ENCODE measurements at places on chromosomes 6 and 20. TPM values are rescaled to one million over a fixed set of nuclear protein-coding genes. Genes with fewer than 3 reads are reported as not detected.
A peak's percentile ranks its signal among the peaks of the same experiment; 100 is the strongest.

The SNAP91 gene
- 1.5 TPM for total RNA-seq

The BPIFB4 gene
- total RNA-seq = not detected

The SRMS gene
- 0.29 TPM for total RNA-seq

The SMIM26 gene
- total RNA-seq = 73.0 TPM

The TAF4 gene
- total RNA-seq = 30.1 TPM

The RNF182 gene
- 13.0 TPM for total RNA-seq

The DUSP15 gene
- total RNA-seq = 1.0 TPM

The GNMT gene
- total RNA-seq = 1.8 TPM

The ANKRD66 gene
- not detected for total RNA-seq

DNA sequence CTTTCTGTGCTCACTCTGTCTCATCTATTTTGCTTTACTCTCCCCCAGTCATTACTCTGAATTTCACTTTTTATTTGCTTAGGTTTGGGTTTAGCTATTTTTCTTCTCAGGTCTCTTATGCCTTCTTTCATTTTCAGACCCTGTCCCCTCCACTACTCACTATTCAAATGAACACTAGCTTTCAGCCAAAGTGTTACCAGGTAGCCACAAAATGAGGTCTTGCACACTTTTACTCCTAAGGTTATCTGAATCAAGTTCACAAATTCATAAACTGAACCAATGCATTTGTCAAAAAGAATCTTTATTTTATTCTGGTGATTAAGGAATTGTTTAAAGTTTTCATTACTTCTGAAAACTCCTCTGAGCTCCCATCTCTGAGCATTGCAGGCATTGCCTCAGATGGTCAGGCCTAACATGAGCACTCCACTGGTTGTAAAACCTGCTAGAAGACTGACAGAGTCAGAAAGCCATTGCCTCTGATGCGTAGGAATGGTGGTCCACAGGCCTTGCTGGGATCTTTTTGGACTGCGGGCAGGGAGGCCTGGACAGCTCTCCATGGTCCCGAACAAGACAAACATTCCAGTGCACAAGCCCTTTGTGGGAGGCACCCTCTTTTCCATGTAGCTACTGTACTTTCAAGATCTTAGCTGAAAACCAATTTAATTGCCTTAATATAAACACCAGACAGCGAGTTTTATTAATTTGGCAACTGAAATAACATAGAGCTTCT lies 48.5 kb downstream of the FYN start:
- no peaks in the 10 kb centered on the region for H3K36me3 ChIP-seq
- no peak overlapping the region for H3K27ac ChIP-seq
- H3K4me3 ChIP-seq = no peak overlapping the region
- DNase-seq = no peak

DNA sequence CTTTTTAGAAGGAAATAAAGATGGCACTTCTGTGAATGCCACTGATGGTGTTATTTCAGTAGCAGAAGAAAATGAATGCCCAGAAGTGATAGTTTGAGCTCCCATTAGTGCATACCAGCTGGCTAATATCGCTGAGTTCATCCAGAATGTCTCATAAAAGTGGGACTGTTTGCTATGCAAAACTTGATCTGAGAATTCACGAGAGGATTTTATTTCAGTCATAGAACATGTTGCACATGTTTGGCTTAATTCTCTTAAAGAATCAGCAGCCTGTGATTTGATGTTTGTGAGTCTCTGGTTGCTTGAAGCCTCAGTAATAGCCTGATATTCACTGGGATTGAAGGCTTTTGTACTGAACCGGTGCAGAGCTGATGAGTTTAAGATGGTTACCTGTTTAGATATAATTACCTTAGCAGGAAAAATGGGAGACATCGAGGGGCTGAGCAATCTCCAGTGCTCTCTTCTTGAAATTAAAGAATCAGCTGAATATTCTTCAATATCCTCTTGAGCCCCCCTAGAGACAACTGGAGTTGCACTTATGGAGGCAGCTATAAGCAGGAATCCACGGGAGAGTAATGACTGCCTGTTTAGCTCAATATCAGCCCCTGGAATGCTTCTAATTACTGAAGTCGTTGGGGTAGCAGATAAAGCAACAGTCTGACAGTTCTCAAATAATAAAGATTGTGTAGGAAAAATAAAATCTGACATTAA lies 955.5 kb downstream of the PHF3 start:
- no peaks in the 10 kb centered on the region for H3K36me3 ChIP-seq
- no peaks in the 10 kb centered on the region for H3K4me1 ChIP-seq
- no peak overlapping the region for H3K4me3 ChIP-seq
- no peak overlapping the region for H3K27ac ChIP-seq

GRCh38 chr6:25490018-25490801 lies 161.8 kb upstream of the SCGN start:
- no peaks in the 10 kb centered on the region for H3K27me3 ChIP-seq
- no peaks in the 10 kb centered on the region for H3K4me1 ChIP-seq
- H3K36me3 ChIP-seq = no peaks in the 10 kb centered on the region

DNA sequence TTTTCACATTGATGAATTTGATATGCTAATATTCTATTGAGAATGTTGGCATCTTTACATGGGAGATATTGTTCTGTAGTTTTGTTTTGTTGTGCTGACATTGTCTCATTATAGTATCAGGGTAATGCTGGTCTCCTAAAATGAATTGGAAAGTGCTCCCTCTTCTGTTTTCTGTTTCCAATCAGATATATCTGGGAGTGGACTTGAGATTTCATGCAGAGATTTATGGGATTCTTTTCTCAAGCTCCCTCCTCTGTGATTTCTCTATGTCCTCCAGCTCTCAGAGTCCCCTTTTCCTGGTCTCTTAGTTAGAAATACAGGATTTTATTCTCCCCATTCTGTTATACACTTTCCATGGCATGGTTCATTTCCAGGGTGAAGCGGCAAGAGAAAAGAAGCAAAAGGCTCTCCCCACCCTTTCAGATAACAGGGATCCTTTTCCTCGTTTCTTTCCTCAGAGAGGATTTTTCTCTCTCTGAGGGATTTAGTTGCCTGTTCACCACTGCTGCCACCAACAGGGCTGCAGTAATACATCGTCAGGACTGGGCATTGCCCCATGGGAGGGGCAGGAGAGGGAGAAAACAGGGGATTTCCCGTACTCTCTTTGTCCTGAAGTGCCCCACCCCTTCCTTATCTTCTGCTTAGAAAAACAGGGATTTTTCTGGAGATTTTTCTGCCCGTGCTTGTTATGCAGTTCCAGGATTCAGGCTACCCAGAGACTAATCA lies 59.3 kb upstream of the STMND1 start:
- peak overlapping the region; percentile 25 for H3K4me3 ChIP-seq
- no peaks in the 10 kb centered on the region for H3K27me3 ChIP-seq
- H3K36me3 ChIP-seq = no peaks in the 10 kb centered on the region

DNA sequence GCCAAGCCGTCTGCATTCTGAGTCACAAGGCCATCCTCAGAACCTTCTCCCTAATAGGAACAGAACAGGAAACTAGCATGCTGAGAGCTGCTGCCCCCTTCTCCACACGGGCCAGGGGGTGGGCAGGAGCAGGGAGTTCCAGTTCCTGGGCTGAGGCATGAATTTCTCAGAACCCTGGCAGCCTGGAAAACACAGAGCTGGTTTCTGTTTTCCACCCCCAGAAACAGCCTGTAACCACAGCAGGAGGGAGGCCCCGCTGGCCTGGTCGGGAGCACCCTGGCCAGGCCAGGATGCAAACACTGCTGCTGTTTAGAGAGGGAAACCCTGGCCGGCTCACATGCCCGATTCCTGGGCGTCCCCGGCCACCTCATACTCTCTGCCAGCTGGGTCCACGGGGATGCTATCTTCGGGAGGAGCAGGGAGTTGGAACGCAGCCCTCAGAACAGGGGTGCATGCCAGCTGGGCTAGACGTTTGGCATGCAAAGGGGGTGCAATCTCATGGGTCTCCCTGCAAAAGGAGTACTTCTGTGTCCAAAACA lies 130.1 kb downstream of the NFATC2 start:
- H3K4me1 ChIP-seq = peaks cover 11% of the 10 kb centered on the region
- DNase-seq = no peak
- H3K36me3 ChIP-seq = no peaks in the 10 kb centered on the region
- H3K27me3 ChIP-seq = no peaks in the 10 kb centered on the region
- no peak overlapping the region for H3K27ac ChIP-seq

GRCh38 chr20:63896264-63897105 lies 1.6 kb downstream of the DNAJC5 start:
- H3K27ac ChIP-seq = no peak overlapping the region
- DNase-seq = no peak
- H3K36me3 ChIP-seq = no peaks in the 10 kb centered on the region
- H3K27me3 ChIP-seq = no peaks in the 10 kb centered on the region

GRCh38 chr6:5237805-5238204 lies 22.9 kb downstream of the LYRM4 start:
- H3K4me3 ChIP-seq = no peak overlapping the region
- no peak overlapping the region for H3K27ac ChIP-seq
- H3K4me1 ChIP-seq = peaks cover 3% of the 10 kb centered on the region
- DNase-seq = no peak
- no peaks in the 10 kb centered on the region for H3K36me3 ChIP-seq

DNA sequence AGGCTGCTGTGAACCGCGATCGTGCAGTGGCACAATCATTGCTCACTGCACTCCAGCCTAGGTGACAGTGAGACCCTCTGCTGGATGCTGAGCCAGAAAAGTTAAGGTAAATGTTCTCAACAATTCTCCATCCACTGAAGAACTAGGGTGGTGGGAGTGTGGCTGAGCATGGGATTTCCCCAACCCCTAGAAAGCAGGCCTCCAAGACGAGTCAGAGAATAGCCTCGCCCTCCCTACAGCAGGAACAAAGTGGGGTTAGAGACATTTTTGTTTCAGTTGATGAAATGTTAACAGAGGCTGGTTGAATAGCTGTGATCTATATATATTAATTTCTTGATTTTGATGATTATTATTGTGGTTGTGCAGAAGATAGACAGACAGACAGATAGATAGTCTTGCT lies 6.1 kb upstream of the ALDH8A1 start:
- no peak for DNase-seq
- H3K4me3 ChIP-seq = no peak overlapping the region
- H3K36me3 ChIP-seq = no peaks in the 10 kb centered on the region
- no peaks in the 10 kb centered on the region for H3K4me1 ChIP-seq
- no peak overlapping the region for H3K27ac ChIP-seq

DNA sequence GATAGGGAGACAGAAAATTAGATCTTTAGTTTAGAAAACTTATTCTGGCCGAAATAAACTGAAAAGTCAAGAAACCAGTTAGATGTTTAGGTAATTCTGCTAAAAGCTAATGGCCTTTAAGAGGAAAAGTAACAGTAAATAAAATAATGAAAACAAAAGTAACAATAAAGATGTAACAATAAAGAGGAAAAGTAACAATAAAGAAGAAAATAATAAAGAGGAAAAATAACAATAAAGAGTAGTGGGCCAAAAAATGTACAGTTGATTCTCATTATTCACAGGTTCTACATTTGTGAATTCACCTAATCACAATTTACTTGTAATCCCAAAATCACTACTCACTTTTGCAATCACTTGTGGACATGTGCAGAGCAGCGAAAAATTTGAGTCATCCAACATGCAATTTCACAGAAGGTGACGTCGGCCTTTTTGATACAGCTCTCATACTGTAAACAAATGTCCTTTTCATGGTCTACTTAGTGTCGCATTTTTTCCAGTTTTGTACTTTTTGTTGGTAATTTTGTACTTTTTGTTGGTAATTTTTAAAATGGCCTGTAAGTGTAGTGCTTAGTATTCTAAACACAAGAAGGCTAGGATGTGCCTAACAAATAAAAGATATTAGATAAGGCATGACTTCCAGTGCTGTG lies 24.0 kb downstream of the HBS1L start:
- no peak overlapping the region for H3K4me3 ChIP-seq
- no peak for DNase-seq
- no peaks in the 10 kb centered on the region for H3K27me3 ChIP-seq
- H3K4me1 ChIP-seq = peaks cover 2% of the 10 kb centered on the region
- no peak overlapping the region for H3K27ac ChIP-seq

GRCh38 chr6:2396846-2397630 lies 151.6 kb upstream of the GMDS start:
- H3K36me3 ChIP-seq = no peaks in the 10 kb centered on the region
- DNase-seq = no peak
- no peaks in the 10 kb centered on the region for H3K27me3 ChIP-seq
- H3K27ac ChIP-seq = no peak overlapping the region

DNA sequence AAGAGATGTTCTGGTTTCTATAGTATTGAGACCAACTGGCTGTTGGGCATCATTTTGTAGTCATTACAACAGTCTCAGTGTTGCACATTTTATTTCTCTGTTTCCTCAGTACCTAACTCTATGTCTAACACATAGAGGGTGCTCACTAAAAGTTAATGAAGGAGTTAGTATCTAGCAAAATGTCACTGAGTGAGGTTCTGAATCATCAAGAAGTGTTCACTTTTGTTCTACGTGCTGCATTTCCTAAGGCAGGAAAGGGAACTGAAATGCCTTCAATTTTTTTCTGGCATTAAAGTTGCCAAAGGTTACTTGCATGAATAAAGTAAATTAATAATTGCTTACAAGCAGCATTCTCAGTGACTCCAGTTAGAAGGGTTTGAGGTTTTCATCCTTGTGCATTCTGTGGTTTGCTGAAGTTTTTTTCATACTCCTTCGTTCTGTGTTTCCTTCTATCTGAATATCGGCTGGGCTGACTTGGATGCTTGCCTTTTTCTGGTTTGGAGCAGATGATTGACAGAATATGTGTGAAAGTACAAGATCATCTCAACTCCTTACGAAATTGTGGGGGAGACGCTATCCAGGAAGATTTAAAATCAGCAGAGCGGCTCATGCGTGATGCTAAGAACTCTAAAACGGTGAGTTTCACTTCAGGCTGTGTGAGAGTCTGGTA lies 114.5 kb upstream of the SCGN start:
- no peaks in the 10 kb centered on the region for H3K27me3 ChIP-seq
- no peak for DNase-seq
- no peak overlapping the region for H3K27ac ChIP-seq
- no peak overlapping the region for H3K4me3 ChIP-seq

DNA sequence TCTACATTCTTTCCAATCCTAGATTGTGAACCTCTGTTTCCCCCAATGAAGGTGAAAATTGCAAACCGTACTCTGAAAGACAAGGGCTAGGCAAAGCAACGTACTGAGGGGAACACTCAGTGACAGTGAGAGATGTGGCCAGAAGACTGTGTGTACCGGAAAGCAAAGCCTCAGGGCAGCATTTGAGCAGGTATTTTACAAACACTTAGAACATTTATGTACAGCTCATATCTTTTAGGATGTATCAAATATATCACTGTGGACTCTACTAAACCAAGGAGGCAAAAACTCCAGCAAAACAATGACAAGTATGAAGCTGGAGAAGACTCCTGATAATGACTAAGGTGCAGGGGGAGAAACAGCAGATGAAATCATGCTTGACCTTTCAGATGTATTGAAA lies 236.9 kb downstream of the FOXC1 start:
- no peak overlapping the region for H3K4me3 ChIP-seq
- no peaks in the 10 kb centered on the region for H3K27me3 ChIP-seq
- no peak for DNase-seq
- no peak overlapping the region for H3K27ac ChIP-seq
- no peaks in the 10 kb centered on the region for H3K4me1 ChIP-seq

GRCh38 chr6:25302151-25302550 lies 23.0 kb downstream of the CARMIL1 start:
- no peak overlapping the region for H3K27ac ChIP-seq
- no peaks in the 10 kb centered on the region for H3K36me3 ChIP-seq

- no peak overlapping the region for H3K4me3 ChIP-seq
- H3K4me1 ChIP-seq = peaks cover 3% of the 10 kb centered on the region
- no peak for DNase-seq
- no peaks in the 10 kb centered on the region for H3K36me3 ChIP-seq
- no peaks in the 10 kb centered on the region for H3K27me3 ChIP-seq
- H3K27ac ChIP-seq = no peak overlapping the region
Observed at GRCh38 chr6:116011520-116011919, 49.2 kb downstream of the FRK start.

GRCh38 chr6:16851758-16852157 lies 90.5 kb upstream of the ATXN1 start:
- H3K4me3 ChIP-seq = no peak overlapping the region
- no peak for DNase-seq
- no peaks in the 10 kb centered on the region for H3K27me3 ChIP-seq
- no peaks in the 10 kb centered on the region for H3K36me3 ChIP-seq
- H3K27ac ChIP-seq = no peak overlapping the region
- 0 out of 2 replicates have a peak, but pooled peaks cover 2% of the 10 kb centered on the region for H3K4me1 ChIP-seq

Data from H1 (cell line).